ENCODE measurements at places on chromosomes 16 and 17. TPM values are rescaled to one million over a fixed set of nuclear protein-coding genes. Genes with fewer than 3 reads are reported as not detected.

DNA sequence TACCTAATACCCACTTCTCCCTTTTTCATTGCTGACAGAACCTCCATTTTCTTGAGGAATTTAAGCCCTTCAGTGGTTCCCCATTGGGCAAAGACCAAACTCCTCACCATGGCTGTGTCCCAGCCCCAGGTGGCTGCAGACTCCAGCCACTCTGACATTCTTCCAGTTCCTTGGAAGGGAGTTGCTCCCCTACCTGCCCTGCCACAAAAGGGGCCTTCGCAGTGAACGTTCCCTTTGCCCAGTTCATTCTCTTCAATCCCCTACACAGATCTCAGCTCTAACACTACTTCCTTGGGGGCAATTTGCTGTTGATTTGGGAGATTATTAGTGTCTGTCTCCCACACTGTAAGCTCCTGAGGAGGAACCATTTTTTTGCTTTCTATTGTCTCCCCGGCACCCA lies 3.2 kb upstream of the AKTIP start:
- no peak for DNase-seq

ZACN gene
- polyA plus RNA-seq = 14.2 TPM

GRCh38 chr17:32445497-32445896 lies 1.2 kb downstream of the PSMD11 start:
- DNase-seq = no peak

ITGB3 gene
- polyA plus RNA-seq = 21.8 TPM

KCNJ2 gene
- 1.9 TPM for polyA plus RNA-seq

DNA sequence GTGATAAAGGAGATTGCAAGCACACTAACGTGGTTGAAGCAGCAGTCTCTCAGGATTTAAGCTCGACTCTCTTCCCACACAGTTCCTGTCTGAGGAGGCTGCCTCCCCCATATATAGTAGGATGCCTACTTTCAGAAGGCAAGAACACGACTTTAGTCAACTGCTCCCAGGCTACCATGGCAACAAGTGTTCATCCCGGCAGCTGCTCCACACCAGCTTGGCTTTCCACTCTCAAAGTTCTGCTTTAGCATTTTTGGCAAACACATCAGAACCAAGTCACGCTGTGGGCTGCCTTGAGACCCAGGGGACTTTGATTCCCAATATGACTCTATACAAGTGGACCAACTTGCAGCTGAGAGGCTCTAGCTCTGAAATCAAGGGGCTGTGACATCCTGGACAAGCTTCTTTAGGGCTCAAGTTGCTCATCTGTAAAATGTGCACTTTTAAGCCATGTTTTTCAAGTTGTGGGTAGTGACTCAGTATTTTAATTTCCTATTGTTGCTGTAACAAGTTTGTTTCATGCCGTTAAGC lies 16.5 kb downstream of the ZP2 start:
- no peak for DNase-seq

GRCh38 chr17:38701504-38702165 lies 3.4 kb upstream of the MLLT6 start:
- peak; percentile 10 for DNase-seq

CDC6 gene
- 32.9 TPM for polyA plus RNA-seq

FBXW10B gene
- polyA plus RNA-seq = 1.4 TPM

GRCh38 chr16:49778202-49778930 lies 77.5 kb downstream of the ZNF423 start:
- DNase-seq = no peak

- DNase-seq = no peak
These were observed 155.6 kb downstream of the SNX11 start for GRCh38 chr17:48262982-48263730.

GRCh38 chr17:63722403-63722802 lies 19.2 kb downstream of the STRADA start:
- DNase-seq = no peak

- no peak for DNase-seq
These were observed 20.3 kb downstream of the ANKRD40 start for GRCh38 chr17:50687200-50688066.

DNA sequence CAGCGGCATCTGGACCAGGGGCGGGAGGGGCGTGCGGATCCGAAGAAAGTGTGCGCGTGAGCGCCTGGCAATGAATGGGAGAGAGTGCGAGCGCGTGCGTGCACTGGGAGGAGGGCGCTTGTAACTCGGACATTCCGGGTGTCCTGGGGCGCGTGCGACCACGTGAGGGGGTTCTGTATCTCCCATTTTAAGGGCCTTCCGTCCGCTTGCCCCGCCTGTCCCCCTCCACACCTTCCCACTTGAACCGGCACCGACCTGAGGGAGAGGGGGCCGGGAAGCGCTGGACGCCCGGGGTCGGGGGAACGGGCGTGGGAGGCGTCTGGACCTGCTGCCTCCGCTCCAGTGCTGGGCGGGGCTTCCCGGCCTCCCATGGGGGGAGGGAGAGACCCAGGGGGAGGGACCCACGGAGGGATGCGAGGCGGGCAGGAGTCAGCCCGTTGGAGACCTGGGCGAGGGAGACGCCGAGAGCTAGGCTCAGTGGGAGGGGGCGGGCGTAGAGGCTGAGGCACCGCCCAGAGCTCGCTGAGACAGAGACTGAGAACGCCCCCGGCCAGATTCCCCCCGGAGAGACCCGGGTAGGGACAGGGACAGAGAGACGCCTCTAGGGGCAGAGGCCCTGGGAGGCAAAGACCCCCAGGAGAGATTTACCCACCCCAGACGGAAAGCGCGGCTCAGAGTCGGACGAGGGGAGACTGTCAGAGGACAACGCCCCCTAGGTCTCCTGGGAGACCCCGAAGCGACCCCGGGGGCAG lies at the start of gene KREMEN2:
Gene KREMEN2 (plus strand): TSS at position 553 of the 752 bp plus-strand sequence. CDS start 246 bp downstream, outside the sequence.
- no peak for DNase-seq

DNA sequence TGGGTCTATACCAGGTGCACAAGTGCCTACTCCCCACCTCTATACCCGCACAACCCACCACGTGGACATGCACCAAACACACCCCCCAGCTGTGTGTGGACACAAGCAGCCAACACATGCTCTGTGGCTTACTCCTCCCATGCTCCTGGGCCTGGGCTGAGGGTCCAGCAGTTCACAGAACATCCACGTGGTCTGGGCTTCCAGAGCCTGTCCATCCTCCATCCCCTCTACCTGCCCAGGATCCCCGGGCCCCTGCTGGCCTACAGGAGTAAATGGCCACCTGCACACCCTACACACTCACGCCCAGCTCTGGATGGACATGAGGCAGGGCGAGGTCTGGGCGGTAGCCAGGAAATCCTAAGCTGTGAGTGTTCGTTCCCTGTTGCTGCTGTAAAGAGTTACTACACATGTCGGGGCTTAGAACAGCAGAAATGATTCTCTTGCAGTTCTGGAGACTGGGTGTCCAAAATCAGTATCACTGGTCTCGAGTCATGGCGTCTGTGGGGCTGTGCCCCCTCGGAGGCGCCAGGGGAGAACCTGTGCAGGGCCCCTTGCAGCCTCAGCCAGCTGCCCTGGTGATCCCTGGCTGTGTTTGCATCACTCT lies 15.0 kb upstream of the RAI1 start:
- DNase-seq = no peak

- no peak for DNase-seq
These were observed 24.4 kb downstream of the SREBF1 start for GRCh38 chr17:17812211-17813054.

GP1BA gene
- polyA plus RNA-seq = 3.2 TPM
